ENCODE measurements at places on chromosomes 7 and 10.

DNA sequence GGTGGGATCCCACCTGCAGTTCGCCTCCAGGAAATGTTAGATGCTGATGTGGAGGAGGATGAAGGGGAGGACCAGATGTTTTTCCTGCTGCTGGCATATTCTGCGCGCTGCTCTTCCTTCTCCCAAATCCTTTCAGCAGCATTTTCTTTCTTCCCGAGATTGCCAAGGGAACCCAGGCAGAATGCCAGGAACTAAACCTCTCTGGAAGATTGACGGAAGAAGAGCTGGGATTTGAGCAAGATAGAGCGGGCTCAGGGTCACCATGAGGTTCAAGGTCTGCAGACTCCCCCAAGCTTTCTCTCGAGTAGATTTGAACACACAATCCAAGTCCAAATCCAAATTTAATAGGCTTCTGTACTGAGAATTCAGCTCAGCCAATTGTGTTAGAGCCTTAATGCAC is 345.2 kb upstream of the C7orf33 start:
- no peak for DNase-seq

- no peak for DNase-seq
Measured at GRCh38 chr7:91614431-91614830, 266.1 kb downstream of the MTERF1 start.

DNA sequence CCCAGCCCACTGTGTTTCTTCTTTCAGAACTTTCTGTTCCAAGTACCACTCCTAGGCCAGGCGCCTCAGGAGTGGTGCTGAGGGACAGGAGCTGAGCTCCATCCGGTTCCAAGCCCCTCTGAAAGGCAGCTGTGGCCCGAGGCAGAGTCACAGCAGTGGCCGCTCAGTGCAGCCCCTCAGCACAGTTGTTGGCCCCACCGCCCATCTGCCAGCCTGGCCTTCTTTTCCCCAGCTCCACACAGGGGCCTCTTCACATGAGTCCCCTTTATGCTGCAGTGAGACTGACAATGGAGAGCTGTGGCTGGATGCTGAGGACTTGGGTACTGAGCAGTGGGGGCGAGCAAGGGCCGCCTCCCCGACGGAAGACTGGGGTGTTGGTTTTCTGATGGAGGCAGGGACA is 9.5 kb downstream of the BUD31 start:
- DNase-seq = no peak

- no peak for DNase-seq
Measured at GRCh38 chr7:158273138-158273651, 314.4 kb downstream of the PTPRN2 start.

DNA sequence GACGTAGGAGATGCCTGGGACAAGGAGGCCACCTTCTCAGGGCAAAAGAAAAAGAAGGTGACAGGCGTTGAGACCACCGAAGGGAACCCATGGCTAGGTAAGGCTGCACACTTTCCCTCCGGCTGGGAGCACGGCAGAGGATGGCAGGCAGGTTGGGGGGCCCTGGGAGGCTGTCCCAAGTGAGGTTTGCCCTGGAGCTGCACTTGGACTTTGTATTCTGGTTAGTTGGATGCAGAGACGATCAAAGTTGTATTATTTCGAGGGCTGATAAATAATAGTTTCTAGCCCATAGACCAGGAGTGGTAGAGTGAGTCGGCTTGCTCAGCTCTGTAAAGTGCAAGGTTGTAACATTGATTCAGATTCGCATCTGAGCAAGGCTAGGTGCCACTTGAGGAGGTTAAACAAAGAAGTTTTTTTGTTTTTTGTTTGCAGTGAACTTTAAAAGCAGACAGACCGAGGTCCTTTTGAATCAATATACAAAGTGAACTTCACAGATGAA is 608 bp downstream of the ENTPD7 start:
- no peak for DNase-seq

GRCh38 chr10:33621101-33621500 is 286.6 kb upstream of the NRP1 start:
- peak; percentile 11 for DNase-seq

DNA sequence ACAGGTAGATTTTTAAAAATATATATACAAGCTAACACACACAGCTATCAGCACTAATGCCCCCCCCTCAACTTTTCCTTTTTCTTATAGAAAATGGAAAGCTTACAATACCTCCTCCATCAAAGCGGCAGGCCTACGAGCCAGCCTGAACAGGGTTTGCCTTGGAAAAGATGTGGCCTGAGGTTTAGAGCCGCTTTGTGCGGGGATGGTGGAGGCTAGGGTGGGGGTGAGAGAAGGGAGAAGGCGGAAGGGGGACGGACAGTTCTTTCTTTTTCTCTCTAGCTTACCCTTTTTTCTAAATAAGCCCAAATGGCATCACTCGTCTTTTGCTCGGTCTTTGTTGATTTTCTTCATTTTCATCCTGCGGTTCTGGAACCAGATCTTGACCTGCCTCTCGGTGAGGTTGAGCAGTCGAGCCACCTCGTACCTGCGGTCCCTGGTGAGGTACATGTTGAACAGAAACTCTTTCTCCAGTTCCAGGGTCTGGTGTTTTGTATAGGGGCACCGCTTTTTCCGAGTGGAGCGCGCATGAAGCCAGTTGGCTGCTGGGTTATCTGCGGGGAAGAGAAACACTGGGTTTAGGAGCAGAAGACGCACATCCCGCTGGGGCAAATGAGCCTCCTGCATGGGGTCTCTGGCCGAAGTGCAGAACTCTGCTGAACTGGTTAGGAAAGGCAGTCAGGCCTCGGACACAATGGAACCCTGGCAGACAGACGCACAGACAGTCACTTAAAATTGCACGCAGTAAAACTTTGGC is 1.9 kb downstream of the HOXA9 start:
- no peak for DNase-seq

DNA sequence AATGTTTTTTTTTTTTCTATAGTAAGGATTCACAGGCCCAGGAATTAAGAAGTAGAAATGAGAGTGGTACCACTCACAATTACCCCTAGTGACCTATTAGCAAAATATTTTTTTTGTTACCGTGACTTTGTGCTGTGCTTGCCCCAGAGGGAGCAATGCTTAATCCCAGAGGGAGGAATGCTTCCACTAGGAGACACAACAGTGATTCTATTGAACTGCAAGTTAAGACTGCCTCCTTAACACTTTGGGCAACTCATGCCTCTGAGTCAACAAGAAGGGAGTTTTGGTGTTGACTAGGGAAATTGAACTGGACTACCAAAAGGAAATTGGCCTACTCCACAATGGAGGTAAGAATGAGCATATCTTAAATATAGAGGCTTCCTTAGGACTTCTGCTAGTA is 17.2 kb upstream of the MEOX2 start:
- no peak for DNase-seq

DNA sequence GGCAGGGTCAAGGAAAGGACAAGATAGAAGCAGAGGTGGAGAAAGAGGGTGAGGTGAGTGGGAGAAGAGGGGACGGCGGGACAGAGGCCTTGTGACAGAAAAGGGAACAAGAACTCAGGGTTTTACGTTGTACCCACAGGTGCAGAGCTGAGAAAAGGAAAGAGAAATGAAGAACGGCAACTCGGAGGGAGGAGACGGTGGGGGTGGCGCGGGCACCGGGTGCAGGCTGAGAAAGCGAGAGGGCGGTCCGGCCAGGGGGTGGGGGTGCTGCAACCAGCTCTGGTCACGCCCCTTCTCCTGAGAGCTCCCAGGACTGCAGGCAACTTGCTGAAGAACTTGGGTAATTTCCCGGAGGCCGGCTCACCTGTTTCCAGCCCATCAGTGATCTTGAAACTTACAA is 65.3 kb downstream of the CARD11 start:
- DNase-seq = peak; percentile 36

- DNase-seq = no peak
Measured at GRCh38 chr10:10798102-10798863, 219.4 kb upstream of the CELF2 start.

DNA sequence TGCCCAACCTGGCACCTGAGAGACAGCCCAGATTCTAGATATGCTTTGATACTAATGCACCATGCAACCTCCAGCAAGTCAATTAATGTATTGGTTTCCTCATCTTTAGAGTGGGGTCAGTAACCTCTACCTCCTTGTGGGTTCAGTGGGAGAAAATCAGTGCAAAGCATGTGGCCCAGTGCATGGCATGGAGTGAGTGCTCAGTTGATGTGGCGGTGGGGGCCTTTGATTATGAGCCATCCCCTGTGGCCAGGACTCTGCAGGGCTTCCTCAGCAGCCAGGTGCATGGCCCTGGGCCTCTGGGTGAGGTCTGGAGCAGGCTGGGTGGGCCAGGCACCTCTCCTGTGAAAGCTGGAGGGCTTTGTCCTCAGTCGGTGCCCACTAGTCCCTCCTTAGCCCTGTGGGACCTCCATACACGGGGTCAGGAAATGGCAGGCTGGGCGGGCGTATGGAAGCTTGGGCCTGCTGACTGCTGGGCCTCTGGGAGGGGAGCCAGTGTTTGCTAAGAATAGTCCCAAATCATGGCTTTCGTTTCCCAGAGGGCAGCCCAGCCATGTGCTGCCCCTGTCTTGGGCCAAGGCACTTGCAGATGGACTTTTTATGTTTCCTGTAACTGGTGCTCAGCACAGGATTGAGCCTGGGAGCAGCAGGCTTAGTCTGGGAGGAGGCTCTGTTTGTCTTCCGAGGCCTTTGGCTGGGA is 3.4 kb downstream of the PALD1 start:
- DNase-seq = no peak

DNA sequence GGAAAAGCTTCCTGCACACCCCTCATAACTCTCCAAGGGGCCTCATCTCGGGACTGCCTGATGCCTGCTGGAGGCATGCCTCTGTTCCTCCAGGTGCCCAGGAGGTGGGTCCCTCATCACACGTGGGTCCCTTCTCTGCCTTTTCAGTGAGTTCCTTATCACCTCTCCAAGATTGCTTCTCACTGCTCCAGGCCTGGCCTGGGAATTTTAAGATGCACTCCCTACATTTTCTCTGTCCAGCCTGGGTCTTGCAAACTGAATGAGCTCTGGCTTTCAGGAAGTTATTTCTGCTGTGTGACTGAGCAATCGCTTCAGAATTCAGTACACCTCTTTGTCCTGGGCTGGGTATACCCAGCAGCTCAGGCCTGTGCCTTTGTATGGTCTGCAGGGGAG is 43.8 kb downstream of the LRRC18 start:
- DNase-seq = no peak

DNA sequence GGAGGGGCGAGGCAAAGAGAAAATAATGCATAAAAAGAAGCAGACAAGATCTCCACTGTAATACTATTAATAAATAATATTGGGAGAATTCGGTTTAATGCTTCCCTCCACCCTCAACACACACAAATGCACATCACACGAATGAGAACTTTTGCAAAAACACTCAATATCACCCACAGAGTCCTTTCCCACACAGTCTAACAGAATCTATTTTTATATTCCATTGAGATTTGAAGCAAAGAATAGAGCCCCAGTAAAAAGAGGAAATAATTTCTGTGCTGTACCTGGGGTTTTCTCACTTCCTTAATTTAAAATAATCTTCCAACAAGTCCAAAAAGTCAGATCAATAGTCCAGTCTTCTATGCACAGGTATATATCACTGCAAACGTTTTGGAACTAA is 17.0 kb downstream of the PIK3AP1 start:
- peak; percentile 43 for DNase-seq

DNA sequence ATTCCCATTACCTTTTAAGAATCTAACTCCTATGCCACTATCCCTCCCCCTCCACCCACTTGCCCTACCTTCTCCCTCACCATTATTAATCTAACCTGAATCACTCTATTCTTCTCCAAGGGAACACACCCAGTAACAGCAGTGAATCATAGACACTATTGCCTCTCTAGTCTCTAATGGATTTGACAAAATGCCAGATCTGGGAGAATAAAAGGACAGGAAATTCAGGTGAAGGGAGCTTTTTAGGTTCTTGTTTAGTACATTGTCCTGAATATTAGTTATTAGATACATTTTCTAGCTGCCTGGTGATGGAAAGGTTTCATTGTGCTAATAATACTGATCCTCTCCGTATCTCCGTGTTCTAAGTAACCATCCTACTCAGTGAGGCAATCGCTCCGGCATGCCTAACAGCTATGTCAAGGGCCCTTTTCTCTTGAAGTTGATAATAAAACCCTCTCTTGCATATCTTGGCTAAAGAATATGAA is 4.1 kb upstream of the SFR1 start:
- no peak for DNase-seq
